Dermis microvascular lymphatic vessel endothelial cell (primary cell): ENCODE measurements at places on chromosomes 12 and 14. TPM values are rescaled to one million over a fixed set of nuclear protein-coding genes. Genes with fewer than 3 reads are reported as not detected.

The KIF5A gene
- total RNA-seq: under 0.01 TPM in 2 replicates

The JDP2 gene
- total RNA-seq: 3.1 and 8.5 TPM in 2 replicates

The KRT73 gene
- total RNA-seq: not detected in 2 replicates

The TMTC1 gene
- 0.77 and 6.3 TPM in 2 replicates for total RNA-seq

The PTPRR gene
- total RNA-seq: under 0.01 TPM in 2 replicates

The CD27 gene
- not detected in 2 replicates for total RNA-seq

The AQP6 gene
- not detected in 2 replicates for total RNA-seq

The NR4A1 gene
- total RNA-seq: 0.77 and 1.1 TPM in 2 replicates

The ARHGEF40 gene
- 6.2 and 8.3 TPM in 2 replicates for total RNA-seq

The EVL gene
- 6.9 and 13.0 TPM in 2 replicates for total RNA-seq

The SLCO1B1 gene
- total RNA-seq: not detected in 2 replicates

The SDR39U1 gene
- 5.0 and 8.5 TPM in 2 replicates for total RNA-seq

The GRIP1 gene
- under 0.01 and 0.13 TPM in 2 replicates for total RNA-seq

The C3AR1 gene
- 0.13 and 0.26 TPM in 2 replicates for total RNA-seq

The CLEC4C gene
- not detected in 2 replicates for total RNA-seq

The FCF1 gene
- 14.4 and 15.7 TPM in 2 replicates for total RNA-seq

The DTX3 gene
- 1.0 and 4.4 TPM in 2 replicates for total RNA-seq

The TEP1 gene
- 19.8 and 36.0 TPM in 2 replicates for total RNA-seq
